ENCODE measurements at places on chromosomes 2 and 18.

DNA sequence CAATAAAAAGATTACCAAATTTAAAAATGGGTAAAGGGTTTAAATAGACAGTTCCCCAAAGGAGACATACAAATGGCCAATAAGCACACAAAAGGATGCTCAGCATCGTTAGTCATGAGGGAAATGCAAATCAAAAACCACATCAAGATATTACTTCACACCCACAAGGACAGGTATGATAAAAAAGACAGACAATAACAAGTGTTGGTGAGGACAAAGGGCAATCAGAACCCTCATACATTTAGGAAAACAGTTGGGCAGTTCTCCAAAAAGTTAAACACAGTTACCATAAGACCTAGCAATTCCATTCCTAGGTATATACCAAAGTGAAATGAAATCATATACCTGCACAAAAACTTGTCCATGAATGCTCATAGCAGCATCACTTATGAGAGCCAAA lies 14.5 kb downstream of the CREG2 start:
- DNase-seq: no peak

- no peak for DNase-seq
Measured at GRCh38 chr2:101942851-101943250, 48.9 kb upstream of the IL1R2 start.

- no peak for DNase-seq
Measured at GRCh38 chr2:96330407-96330806, 5.2 kb upstream of the NCAPH start.

GRCh38 chr2:20150110-20150706 lies 74.7 kb downstream of the SDC1 start:
- DNase-seq: no peak

- no peak for DNase-seq
Measured at GRCh38 chr2:198479065-198479464, 674.7 kb downstream of the PLCL1 start.

GRCh38 chr2:8709611-8710010 lies 27.8 kb downstream of the ID2 start:
- DNase-seq: no peak

GRCh38 chr2:219042750-219043149 lies 1.4 kb upstream of the CFAP65 start:
- DNase-seq: no peak

DNA sequence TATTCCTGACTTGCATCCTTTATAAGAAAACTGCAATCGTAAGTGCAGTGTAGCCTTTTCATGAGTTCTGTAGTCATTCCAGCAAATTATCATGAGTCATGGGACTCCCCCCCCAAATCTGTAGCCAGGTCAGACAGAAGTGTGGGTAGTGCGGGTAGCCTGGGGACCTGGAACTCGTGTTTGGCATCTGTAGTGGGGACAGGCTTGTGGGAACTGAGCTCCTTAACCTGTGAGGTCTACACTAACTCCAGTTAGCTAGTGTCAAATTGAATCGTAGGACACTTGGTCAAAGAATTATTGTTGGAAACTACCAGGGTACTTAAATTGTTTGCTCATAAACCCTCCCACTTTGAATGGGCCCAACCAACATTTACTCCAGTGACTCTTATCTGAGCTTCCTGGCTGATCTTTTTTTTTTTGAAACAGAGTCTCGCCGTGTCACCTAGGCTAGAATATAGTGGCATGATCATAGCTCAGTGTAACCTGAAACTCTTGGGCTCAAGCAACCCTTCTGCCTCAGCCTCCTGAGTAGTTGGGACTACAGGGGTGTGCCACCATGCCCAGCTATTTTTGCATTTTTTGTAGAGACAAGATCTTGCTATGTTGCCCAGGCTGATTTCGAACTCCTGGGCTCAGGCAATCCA lies 12.4 kb downstream of the PFN4 start:
- DNase-seq: no peak

DNA sequence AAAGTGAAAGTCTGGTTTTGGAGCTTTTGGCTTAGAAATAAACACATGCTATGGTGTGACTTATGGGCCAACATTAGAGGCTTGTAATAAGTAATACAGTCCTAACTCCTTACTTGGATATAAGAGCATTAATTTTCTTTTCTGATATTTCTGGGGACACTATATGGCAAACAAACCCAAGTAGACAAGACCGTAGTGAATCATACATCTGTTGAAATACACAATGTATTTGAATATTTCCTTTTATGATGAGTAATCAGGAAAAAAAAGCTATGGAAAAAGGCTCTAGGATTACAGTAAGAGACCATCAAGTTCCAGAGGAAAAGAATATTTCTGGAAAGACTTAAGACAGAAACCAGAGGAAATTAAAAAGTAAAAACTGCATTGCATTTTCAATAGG lies 146.0 kb upstream of the CYP26B1 start:
- DNase-seq: no peak

GRCh38 chr2:119181791-119182445 lies 23.4 kb upstream of the C1QL2 start:
- DNase-seq: no peak

DNA sequence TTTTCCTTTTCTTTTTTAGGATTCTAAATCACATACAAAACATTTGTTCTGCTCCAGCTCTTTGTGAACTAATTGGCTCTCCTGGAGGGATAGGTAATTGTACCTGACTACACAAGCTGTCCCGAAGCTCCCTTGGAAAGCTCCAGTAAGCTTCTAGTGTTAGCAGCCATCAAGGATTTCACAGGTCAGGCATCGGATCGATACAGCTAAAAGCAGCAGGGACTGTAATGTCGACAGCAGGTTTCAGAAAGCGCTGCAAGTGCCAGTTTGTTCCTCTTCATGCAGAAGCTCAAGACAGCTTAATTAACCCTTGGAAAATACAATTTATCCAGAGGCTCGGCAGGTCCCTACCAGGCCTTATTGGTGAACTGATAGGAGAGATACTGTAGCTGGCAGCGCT lies 87.2 kb upstream of the VRK2 start:
- DNase-seq: no peak

DNA sequence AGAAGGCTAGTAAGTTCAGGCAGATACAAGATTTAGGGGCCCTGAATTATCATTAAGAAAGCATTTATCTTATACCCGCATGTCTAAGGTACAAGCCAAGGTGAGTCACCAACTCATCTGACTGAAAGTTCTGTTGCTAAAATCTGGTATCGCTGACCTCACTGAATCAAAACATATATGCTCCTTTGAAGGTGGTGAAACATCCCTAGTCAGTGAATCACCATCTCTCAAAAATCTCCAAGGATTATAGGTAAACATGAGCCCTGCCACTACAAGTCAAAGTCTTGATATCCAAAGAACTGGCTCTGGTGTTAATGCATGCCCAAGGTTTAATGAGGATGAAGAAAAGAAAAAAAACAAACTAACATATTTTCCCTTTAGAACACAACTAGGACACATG lies 43.5 kb downstream of the IRS1 start:
- no peak for DNase-seq

GRCh38 chr18:3605954-3606443 lies 156.0 kb downstream of the TGIF1 start:
- peak; percentile 45 for DNase-seq

GRCh38 chr18:76759056-76759455 lies 63.3 kb upstream of the ZNF236 start:
- no peak for DNase-seq

- DNase-seq: no peak
Measured at GRCh38 chr2:16417726-16418125, 247.9 kb downstream of the CYRIA start.

DNA sequence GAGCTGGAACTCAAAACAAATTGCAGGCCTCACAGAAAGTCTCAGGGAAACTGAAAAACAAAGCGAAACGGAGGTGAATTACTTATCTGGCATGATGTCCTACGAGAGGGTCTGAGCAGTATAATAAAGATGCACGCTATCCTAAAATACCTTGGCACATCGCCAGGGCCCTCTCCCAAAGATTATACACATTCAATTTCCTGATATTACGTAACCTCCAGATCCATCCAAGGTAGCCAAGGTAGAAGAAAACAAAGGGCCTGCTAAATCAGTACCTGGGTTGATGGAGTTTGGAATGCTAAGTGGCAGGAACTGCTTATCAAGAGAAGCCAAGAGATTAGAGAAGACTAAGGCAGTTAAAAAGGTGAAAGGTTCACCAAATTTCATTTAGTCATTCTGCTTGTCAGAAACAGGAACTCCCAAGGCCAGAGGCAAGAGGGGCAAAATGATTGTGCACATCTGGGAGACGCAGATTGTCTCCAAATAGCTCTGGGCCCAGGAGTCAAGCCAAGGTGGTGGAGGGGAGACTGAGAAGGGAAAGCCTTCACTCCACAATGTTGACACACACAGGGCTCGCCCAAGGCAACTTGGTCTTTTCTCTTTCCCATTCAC lies 236.8 kb upstream of the ATP5MC3 start:
- no peak for DNase-seq

- DNase-seq: no peak
Measured at GRCh38 chr2:172366596-172367150, 60.7 kb upstream of the ITGA6 start.

- DNase-seq: no peak
Measured at GRCh38 chr2:220168891-220169546, 541.6 kb downstream of the SLC4A3 start.

Measured in T-helper 2 cell (primary cell).